ENCODE measurements at places on chromosomes 5 and 9.

DNA sequence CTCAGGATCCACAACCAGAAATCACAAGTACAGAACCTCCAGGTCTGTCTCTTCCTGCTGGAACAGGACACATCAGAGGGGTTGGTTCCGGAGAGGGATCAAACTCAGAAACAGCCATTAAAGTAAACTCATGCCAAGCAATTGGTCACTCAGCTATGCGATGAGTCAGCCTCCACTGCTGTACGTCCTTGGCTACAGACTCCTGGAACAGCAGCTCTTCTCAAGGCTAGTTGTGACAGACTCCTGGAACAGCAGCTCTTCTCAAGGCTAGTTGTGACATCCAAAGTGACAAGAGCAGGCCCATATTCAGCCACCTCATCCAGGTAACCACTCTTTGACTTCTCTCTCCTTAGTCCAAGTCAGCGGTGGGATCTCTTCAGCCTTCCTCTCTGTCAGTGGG is at the start of gene SPINK13:
TSS of gene SPINK13 (plus strand) at position 229 of the 400 bp plus-strand sequence. CDS start 1,279 bp downstream, outside the sequence.
- DNase-seq: peak; percentile 71

GRCh38 chr9:128218518-128219389 is 15.6 kb downstream of the DNM1 start:
- DNase-seq: peak; percentile 95

DNA sequence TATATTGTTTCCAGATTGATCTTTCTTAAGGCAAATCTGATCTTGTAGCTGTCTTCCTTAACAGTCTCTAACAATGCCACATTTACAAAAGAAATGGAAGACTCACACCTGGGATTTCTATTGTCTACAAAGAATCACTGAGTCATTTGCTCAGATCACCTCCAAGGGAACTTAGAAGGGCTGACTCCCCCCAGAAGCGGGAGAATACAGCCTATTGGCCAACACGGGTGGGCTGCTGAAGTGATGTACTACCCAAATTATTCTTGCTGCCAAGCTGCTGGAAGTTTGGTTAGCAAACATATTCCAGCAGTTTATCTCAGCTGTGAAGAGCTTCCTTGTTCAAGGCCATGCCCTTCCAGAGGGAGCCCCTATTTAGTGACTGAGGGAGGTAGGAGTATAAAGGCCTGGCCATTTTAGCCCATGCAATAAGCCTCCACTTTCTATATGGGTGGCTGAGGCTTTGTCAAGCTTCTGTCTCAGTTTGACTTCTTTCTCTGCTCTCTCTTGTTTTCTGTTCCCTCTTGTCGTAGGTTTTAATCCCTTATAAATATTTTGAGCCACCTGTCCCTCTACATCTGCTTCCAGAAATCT is 379.4 kb downstream of the PRR16 start:
- DNase-seq: no peak

DNA sequence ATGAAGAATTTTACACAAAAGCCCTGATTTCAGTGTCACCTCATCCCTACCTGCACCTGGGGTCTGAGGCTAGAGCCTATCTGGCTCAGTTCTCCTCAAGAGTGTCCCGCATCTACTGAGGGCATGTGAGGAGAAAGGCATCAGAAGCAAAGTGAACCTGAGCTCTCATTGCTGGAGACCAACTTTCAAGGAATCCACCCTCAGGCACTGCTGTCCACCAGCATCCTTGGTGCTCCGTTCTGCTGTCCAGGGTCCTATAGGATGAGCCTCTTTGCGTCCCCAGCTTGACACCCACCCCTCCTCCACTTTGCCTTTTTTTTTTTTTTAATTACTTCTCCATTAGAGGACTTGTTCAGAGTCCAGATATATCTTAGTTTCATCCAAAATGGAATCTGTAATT is 49.5 kb downstream of the CAMSAP1 start:
- DNase-seq: no peak

DNA sequence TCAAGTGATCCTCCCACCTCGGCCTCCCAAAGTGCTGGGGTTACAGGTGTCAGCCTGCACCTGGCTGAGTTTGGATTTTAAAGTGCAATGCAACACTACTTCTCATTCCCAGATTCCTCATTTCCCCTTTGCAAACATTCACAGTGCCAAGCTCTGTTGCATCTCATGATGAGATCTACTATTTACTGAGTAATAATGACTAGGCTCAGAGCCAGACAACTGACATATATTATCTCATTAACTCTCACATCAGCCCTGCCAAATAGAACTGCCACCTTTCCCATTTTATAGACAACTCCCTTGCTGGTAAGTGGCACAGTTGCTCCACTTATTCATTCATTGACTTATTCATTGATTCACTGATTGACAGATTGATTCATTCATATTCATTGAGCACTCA is 7.0 kb downstream of the PDE6A start:
- peak; percentile 17 for DNase-seq

DNA sequence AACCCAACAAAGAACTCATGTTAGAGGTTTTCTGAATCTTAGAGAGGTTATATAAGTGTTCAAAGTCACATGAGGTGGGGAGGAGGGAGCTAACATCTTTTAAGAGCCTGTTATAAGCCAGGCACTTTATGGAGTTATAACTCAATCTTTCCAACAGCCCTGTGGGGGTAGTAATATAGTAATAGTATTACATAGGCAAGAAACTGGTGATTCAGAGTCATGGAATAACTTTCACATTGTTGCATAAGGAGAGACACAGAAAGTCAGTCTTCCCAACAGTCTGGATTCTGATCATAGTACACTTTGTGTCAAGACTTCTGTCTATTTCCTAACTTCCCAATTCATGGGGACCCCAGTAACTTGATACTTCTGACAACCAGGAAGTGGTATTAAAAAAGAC is 89.2 kb downstream of the ACER2 start:
- no peak for DNase-seq

GRCh38 chr5:2326601-2327000 is 424.9 kb downstream of the IRX2 start:
- DNase-seq: no peak

All from LoVo (cell line).